Tibial nerve (tissue), 4 donors: ENCODE measurements at places on chromosomes 6 and 20. TPM values are rescaled to one million over a fixed set of nuclear protein-coding genes. Genes with fewer than 3 reads are reported as not detected.
A peak's percentile ranks its signal among the peaks of the same experiment; 100 is the strongest.

Gene ARHGAP40
- total RNA-seq = not detected

DNA sequence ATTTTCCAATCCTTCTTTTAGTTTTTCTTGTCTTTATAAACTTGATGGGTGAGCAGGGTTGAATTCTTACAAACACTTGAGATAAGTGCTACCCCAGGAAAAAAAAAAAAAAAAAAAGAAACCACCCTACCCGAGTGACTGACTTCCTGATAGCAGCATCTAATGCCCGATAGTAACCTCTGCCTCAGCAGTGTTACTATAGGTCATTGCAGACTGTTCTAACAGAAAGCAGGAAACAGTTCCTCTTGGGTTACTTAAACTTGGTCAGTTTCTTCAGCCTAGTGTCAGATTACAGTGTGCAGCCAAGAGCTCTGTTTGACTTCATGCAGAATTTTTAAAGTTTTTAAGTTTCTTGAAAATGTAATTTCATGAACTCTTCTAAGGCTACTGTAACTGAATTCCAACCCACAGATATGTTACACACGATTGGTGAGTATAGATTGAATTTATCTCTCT, 2.1 kb downstream of the MYLIP start:
- no peaks in the 10 kb centered on the region for H3K27me3 ChIP-seq
- DNase-seq = no peak
- H3K27ac ChIP-seq = peak overlapping the region; percentile 87
- H3K4me3 ChIP-seq = peak overlapping the region; percentile 86

DNA sequence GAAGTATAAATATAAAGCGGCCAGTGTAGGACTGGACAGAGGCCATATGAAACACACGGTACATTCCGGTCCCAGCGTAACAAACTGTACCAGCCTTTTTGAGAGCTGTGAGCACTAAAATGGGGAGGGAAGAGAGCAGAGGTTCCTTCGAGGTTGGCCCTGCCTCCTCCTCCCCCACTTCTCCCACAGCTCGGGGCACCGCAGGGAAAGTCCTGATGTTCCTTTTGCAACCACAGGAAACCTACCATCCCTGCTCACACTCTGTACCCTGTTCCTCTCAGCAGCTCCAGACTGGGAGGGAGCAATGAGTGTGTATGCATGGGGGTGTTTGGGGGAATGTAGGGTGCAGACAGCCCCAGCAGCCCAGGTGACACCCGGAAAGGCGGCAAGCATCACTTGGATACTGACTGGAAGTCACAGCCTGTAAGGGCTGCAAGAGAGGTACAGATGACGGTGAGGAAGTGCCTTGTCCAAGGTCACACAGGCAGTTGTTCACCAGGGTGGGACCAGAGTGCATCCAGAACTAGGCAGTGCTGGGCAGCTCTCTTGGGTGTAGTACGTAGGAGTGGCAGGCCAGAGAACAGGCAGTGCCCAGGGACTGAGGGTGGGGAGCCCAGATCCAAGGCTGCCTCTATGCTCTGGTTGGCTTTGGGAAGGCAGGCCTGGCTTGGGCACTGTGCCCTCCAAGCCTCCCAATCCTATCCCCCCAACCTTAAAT, 11.0 kb upstream of the ARMC12 start:
- no peaks in the 10 kb centered on the region for H3K36me3 ChIP-seq
- H3K27ac ChIP-seq = peak overlapping the region; percentile 98
- no peaks in the 10 kb centered on the region for H3K27me3 ChIP-seq
- H3K4me1 ChIP-seq = peaks cover 93% of the 10 kb centered on the region
- peak; percentile 62 for DNase-seq

GRCh38 chr6:39102071-39102820, 12.7 kb downstream of the SAYSD1 start:
- no peak overlapping the region for H3K27ac ChIP-seq
- H3K27me3 ChIP-seq = no peaks in the 10 kb centered on the region

- no peak overlapping the region for H3K27ac ChIP-seq
- no peak overlapping the region for H3K4me3 ChIP-seq
- peaks cover 82% of the 10 kb centered on the region for H3K36me3 ChIP-seq
- H3K4me1 ChIP-seq = no peaks in the 10 kb centered on the region
Measured at GRCh38 chr6:169220068-169220964, 33.3 kb downstream of the THBS2 start.

- peaks cover 31% of the 10 kb centered on the region for H3K4me1 ChIP-seq
- H3K27ac ChIP-seq = no peak overlapping the region
- H3K27me3 ChIP-seq = no peaks in the 10 kb centered on the region
- H3K4me3 ChIP-seq = no peak overlapping the region
Measured at GRCh38 chr6:33279971-33280511, 3.1 kb downstream of the B3GALT4 start.

- no peak for DNase-seq
- H3K4me3 ChIP-seq = no peak overlapping the region
- H3K4me1 ChIP-seq = no peaks in the 10 kb centered on the region
- H3K36me3 ChIP-seq = no peaks in the 10 kb centered on the region
- no peak overlapping the region for H3K27ac ChIP-seq
Measured at GRCh38 chr6:128363020-128363813, 157.2 kb downstream of the PTPRK start.

GRCh38 chr6:33698494-33698893, 13.0 kb downstream of the UQCC2 start:
- H3K4me1 ChIP-seq = peaks cover 56% of the 10 kb centered on the region
- H3K36me3 ChIP-seq = no peaks in the 10 kb centered on the region
- peak overlapping the region; percentile 68 for H3K27ac ChIP-seq
- DNase-seq = no peak
- no peaks in the 10 kb centered on the region for H3K27me3 ChIP-seq

DNA sequence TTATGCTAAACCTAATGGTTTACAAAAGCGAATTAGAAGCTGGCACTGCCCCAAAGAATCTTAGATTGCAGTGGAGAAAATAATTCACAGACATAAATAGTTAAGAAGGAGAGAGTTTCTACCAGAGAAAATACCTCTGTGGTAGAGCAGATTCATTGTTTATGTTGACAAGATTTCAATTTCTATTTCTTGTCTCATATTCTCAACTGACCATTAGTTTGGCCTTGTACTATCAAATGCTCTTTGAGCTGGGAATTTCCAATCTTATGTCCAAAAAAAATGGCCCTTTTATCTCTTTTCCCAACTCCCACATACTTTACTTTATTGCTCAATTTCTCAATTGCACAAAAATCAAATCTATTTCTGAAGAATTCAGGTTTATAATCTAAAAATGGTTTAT, 804.1 kb upstream of the CITED2 start:
- H3K4me1 ChIP-seq = no peaks in the 10 kb centered on the region
- no peaks in the 10 kb centered on the region for H3K27me3 ChIP-seq
- DNase-seq = no peak
- no peak overlapping the region for H3K4me3 ChIP-seq

DNA sequence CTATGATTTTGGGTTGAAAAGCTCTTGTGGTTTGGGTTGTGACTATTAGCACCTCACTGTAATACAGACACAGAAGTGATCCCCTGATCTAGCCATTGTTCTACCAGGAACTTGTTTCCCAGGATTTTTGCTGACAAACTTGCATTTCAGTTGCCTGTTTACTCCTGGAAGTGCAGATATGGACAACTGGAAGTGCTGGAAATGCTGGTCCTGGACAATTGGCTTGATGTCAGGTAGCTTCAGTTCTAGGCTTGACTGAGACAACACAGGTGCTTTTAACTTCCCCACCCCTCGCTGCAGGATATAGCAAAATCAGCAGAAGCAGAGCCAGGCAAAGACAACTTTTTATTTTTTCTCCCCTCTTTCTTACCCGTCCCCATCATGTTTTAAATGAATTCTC, 27.1 kb upstream of the FBXO30 start:
- no peak overlapping the region for H3K4me3 ChIP-seq
- H3K36me3 ChIP-seq = no peaks in the 10 kb centered on the region
- H3K27me3 ChIP-seq = no peaks in the 10 kb centered on the region
- no peak for DNase-seq

- DNase-seq = no peak
- no peaks in the 10 kb centered on the region for H3K36me3 ChIP-seq
- H3K27me3 ChIP-seq = no peaks in the 10 kb centered on the region
- H3K4me3 ChIP-seq = no peak overlapping the region
Measured at GRCh38 chr20:19466206-19466928, 253.9 kb downstream of the SLC24A3 start.

GRCh38 chr6:53982366-53983050, 128.7 kb upstream of the MLIP start:
- no peaks in the 10 kb centered on the region for H3K36me3 ChIP-seq
- no peak for DNase-seq
- no peaks in the 10 kb centered on the region for H3K27me3 ChIP-seq
- H3K4me1 ChIP-seq = no peaks in the 10 kb centered on the region

DNA sequence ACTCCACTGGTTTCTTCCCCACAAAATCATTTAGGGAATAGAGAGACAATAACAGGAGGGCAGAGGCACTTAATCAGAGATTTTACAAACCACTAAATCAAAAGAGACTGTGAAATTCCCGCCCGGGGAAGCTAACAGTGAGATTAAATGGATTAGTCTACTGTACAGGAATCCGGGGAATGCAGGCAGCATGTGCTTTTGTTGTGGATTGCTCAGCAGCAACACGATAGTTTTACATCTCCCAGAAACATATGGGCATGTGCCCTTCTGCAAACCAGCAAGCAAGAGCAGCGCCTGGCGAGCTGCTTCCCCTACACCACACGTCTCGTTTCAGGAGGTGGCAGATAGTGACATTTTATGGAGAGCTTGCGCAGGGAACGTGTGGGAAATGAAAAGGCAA, 382.3 kb downstream of the CD83 start:
- DNase-seq = no peak
- H3K4me3 ChIP-seq = no peak overlapping the region
- H3K27ac ChIP-seq = no peak overlapping the region
- H3K27me3 ChIP-seq = no peaks in the 10 kb centered on the region
- no peaks in the 10 kb centered on the region for H3K36me3 ChIP-seq

DNA sequence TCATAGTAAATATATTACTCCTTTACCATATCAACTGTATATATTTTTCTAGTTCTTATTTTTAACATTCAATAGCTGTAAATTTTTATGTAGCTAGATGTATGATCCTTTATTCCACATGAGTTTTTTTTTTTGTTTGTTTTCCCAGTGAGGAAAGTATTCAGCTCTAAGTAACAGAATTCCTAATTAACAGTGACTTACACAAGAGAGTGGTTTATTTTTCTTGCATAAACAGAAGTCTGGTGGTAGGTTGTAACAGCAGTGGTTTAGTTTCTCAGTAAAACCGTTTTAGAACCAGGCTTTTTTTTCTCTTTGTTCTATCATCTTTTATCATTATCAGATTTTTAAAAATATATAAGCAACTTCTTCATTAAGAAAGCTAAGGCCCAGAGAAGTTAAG, 116.9 kb upstream of the FLRT3 start:
- H3K4me3 ChIP-seq = no peak overlapping the region
- no peak overlapping the region for H3K27ac ChIP-seq
- DNase-seq = no peak
- no peaks in the 10 kb centered on the region for H3K27me3 ChIP-seq
- H3K36me3 ChIP-seq = no peaks in the 10 kb centered on the region

DNA sequence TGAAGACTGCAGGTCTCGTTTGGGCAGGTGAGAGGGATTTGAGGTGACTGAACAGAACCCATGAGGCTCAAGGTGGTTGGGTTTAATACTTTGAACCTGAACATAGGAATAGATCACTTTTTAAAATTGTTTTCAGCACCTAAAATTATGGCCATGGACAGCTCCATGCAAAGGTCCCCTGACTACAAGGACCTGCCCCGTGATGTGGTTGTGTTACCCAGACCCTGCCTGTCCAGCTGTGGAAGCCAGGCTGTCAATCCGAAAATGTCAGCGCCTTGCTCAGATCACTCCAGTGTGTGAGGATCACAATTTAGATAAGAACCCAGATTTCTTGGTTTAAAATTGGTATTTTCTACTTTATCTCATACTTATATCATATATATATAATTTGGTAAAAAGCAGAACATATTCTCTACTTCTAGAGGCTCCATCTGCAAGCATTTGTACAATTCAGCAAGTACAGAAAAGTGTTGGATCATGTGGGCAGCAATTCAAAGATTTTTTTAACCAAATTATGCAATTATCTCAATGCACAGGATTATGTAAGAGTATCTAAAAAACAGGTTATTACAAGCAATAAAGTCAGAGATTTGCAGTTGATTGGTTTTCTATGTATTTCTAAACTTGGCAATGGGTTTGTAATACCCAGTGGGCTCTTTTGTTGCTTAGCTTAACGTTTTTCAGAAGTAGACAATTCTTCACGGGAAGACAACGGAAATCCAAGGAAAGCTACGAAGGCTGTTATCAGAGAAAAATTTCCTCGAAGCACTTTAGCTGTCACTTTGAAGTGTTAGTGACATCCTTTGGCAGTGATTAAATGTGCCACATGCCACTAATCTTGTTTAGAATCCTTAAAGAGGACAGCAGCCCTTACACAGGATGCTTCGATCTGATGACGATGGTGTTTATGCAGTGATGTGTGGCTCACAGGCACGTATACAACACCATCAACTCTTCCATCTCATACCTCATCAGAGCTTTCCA, 24.1 kb upstream of the RPS6KA2 start:
- no peak overlapping the region for H3K4me3 ChIP-seq
- no peaks in the 10 kb centered on the region for H3K27me3 ChIP-seq
- no peaks in the 10 kb centered on the region for H3K36me3 ChIP-seq

GRCh38 chr6:90151576-90152422, 144.8 kb downstream of the BACH2 start:
- no peak overlapping the region for H3K27ac ChIP-seq
- H3K4me3 ChIP-seq = no peak overlapping the region
- no peaks in the 10 kb centered on the region for H3K36me3 ChIP-seq
- H3K4me1 ChIP-seq = peaks cover 39% of the 10 kb centered on the region

Gene ZC2HC1B
- total RNA-seq = not detected

DNA sequence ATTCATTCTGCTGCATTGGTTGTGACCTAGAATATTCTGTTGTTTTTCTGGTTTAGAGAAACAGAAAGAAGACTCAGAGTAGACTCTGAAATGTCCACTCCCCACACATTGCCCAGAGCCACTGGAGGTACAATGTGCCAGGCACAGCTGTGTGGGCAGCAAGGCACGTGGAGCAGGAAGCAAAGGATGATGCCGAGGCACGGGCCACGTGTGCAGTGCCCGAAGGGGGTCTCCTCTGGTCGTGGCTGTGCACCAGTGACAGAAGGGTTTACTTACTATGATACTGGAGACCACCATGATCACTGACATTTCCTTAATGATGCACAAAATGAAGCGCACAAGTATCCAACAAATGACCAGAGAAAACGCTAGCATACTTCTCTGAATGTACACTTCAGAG, 488.9 kb downstream of the PRKN start:
- no peaks in the 10 kb centered on the region for H3K4me1 ChIP-seq
- no peak overlapping the region for H3K4me3 ChIP-seq
- H3K27ac ChIP-seq = no peak overlapping the region
- no peaks in the 10 kb centered on the region for H3K27me3 ChIP-seq
